Stimulated activated CD4-positive, alpha-beta T cell treated with anti-CD3 and anti-CD28 coated beads, Interleukin-1b, Interleukin-23, amount 100 ng/mL, for 24 hours (primary cell): ENCODE measurements at places on chromosomes 2 and 18.

- DNase-seq = no peak
Measured at GRCh38 chr2:223019987-223020717, 31.8 kb upstream of the KCNE4 start.

- no peak for DNase-seq
Measured at GRCh38 chr2:133092571-133092970, 422.6 kb upstream of the LYPD1 start.

- DNase-seq = no peak
Measured at GRCh38 chr2:40178171-40178778, 273.6 kb downstream of the SLC8A1 start.

- DNase-seq = no peak
Measured at GRCh38 chr18:57691363-57691762, 69.7 kb upstream of the NARS1 start.

- no peak for DNase-seq
Measured at GRCh38 chr2:34853646-34854045, 1254.5 kb upstream of the FAM98A start.

GRCh38 chr2:148720501-148721001, 76.0 kb downstream of the EPC2 start:
- no peak for DNase-seq

DNA sequence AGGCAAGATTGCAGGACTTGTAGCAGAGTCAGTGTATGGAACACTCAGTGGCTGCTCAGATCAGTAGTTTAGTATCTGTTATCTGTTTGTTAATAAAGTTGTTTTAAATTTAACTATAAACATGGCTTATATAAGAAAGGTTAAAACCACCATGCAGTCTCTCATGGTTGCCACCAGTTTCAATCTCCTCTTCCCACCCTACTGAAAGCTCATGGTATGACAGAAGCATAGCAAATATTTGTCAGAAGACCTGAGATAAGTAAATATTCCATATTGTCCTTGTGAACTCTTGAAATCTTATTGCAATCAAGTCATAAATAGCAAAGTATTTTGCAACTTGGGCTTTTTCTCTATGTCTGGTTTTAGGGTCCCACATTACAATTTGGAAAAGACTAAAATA, 2.1 kb upstream of the COL5A2 start:
- DNase-seq = no peak

DNA sequence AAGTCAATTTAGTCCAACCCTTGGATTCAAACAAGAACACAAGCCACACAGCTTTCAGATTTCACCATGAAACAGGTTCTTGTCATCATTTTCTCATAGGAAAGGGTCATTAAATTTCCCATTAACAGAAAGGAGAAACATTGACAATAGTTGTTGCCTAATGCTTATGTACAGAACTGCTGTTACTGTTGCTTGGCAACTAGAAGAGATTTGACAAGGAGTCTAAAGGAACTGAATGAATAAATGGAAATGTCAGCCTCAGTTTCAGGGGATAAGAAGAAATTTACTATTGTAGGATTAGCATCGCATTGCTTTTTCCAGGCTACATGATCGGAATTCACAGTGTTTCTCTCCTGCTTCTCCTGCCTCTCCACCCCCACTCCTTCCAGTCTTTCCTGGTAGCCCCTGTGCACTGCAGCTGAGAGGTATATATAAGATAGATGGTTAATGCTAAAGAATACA, 90.3 kb downstream of the SPATS2L start:
- DNase-seq = no peak

- no peak for DNase-seq
Measured at GRCh38 chr2:162123806-162124758, 28.0 kb downstream of the GCG start.

- DNase-seq = no peak
Measured at GRCh38 chr2:209977386-209978239, 24.8 kb upstream of the RPE start.

GRCh38 chr2:54569745-54570301, 113.7 kb downstream of the SPTBN1 start:
- DNase-seq = no peak

DNA sequence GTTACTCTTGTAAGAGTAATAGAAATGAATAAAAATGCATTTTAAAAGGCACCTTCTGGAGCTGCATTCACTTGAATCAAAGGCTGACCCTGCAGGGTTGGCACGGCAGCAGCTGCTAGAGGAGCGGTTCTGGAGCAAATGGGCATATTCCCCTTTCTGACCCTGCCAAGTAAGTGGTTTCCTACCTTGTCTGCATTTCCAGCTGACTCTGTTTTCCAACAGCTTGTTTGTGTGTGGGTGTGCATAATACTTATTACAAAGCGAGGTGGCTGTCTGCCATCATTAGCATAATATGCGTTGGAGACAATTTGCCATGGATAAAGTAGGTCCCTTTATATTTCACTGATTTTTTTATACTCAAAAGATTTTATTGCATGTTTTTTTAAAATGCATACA, 21.3 kb upstream of the TTN start:
- DNase-seq = no peak

- no peak for DNase-seq
Measured at GRCh38 chr2:183125659-183126341, 1.6 kb downstream of the NUP35 start.

GRCh38 chr2:31253356-31254131, 19.6 kb downstream of the EHD3 start:
- DNase-seq = no peak

DNA sequence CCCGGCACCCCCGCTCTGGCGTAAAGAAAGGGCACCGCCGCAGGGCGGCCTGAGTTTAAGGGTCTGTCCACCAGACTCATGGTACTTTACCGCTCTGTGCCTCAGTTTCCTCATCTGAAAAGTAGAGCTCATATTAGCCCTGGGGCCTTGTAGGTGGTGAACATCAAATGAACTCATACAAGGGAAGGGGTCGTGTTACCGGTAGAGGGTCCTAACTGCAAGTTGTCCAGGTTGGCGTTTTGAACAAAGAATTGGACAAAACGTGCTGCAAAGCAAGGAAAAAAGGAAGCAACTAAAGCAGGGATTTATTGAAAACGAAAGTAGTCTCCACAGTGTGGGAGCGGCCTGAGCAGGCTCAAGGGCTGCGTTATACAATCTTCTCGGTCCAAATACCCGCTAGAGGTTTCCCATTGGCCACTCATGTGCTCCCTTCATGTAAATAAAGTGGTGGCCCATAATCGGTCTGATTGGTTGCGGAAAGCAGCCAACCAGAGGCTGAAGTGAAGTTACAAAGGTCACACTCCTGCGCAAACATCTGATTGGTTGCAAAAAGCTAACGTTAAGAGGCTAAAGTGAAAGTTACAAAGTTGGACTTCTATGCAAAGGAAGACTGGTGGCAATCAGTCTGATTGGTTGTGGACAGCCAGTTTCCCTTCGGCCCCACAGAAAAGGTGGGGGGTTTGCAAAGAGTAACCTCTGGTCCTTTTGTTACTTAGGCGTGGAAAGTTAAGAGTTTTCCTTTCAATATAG, 80.7 kb upstream of the LDLRAD4 start:
- DNase-seq = no peak

- no peak for DNase-seq
Measured at GRCh38 chr2:112643488-112643887, 2.3 kb upstream of the SLC20A1 start.

GRCh38 chr2:178674122-178674521, 133.1 kb downstream of the TTN start:
- DNase-seq = no peak

DNA sequence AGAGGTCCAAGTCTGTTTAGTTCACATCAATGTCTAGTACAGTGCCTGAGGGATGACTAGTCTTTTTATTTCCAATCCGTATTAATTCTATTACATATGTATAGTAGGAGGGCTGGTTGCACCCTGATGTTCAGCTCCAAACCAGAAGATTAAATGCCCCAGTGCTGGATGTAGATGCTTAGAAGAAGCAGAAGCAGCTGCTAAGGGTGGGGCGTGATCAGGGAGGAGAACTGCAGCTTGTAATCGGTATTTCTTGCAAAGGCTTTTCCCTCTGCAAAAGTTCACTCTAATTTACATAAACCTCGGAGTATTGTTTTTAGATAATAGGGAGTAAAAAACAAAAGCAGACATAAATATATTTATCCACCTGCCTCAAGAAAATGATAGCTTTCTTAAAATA, 145.3 kb upstream of the ITGA4 start:
- DNase-seq = no peak

DNA sequence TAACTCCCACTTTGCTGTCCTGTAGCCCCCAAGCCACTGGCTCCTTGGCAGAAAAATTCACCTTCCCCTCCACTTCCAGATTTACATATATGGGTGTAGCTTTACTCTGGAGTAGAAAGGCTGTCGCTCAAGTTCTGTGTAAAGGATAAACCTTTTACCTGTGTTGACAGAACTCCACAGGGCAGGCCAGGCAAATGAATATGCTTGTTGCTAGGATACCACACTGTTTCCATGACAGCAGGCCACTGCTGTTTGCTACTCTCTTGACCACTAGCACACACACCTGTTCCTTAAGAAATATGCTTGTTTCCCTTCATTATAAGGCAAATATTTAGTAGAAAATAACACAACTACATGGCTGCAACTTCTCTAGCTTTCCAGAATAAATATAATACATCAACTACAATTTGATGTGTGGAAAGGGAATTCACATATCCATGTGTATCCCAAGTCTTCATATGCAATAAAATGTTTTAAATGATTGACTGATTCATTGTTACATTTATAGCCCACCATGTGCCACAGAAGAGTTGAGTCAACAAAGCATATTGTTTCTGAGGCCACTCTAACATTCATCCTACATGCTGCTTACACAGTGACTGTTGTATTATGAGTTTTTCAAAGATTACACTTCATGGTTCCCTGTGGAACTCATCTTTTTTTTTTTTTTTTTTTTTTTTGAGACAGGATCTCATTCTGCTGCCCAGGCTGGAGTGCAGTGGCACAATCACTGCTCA, 56.2 kb upstream of the ROCK1 start:
- DNase-seq = no peak

DNA sequence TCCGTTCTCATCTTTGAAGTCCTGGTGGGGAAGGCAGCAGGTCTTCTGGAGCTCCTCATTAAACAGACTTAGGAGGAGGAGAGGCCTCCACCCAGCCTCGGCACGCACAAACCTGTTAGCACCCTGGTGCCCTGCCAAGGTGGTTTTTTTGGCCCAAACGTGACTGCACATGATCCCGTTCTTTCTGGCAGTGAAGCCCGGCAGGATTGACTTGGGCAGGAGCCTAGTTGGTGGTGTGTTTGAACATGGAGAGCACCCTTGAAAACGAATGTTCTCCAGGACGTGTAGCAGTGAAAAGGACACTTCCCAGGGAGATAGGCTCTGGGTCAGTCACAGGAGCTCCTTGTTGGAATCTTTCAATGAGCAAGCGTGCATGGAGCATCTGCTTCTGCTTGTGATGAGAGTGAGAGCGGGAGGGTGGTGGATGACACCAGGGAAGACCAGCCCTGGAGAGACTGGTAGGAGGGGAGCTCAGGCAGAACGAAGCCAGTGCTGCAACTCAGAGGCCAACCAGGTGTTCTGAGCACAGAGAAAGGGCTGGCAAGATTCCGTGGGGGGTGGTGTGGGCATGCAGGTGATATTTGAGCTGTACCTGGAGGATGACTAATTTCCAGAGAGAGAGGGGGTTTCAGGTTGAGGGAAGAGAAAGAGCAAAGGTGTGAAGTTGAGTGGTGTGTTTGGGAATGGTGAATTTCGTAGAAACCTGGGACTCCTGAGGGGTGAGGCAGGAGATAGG, 73.8 kb downstream of the TANC1 start:
- DNase-seq = no peak

- DNase-seq = no peak
Measured at GRCh38 chr18:74450626-74451025, 6.5 kb downstream of the DIPK1C start.

DNA sequence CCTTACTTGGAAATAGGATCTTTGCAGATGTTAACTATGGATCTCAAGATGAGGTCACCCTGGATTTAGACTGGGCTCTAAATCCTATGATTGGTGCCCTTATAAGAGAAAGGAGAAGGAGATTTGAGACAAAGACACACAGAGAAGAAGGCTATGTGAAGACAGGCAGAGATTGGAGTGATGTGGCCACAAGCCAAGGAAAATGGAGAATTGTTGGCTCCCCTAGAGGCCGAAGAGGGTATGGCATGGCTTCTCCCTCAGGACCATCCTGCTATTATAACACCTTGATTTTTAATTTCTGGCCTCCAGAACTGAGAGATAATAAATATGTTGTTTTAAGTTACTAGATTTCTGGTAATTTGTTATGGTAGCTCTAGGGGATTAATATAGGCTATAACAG, 7.6 kb downstream of the CYBRD1 start:
- DNase-seq = no peak

GRCh38 chr18:77140439-77141109, 8.0 kb upstream of the MBP start:
- no peak for DNase-seq

GRCh38 chr18:44733754-44734465, 53.2 kb downstream of the SETBP1 start:
- DNase-seq = no peak

DNA sequence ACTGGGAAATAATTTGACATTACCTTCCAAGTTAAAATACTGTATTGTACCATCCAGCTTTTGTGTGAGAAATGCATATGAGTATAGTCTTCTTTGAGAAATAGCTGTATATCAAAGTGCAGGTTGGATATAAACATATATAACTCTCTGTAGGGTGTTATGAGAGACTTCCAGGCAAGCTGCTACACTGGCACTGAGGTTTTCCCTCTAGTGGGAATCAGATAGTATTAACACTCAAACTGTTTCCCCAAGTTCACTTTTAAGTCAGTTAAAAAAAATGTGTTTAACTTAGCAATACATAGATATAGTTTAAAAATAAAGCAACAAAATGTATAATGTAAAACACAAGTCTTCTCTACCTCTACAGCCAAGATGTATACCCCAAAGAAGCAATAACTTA, 368.4 kb upstream of the SLC8A1 start:
- DNase-seq = no peak

- no peak for DNase-seq
Measured at GRCh38 chr2:48174503-48174902, 268.2 kb upstream of the FBXO11 start.

- no peak for DNase-seq
Measured at GRCh38 chr18:28147674-28148171, 29.2 kb downstream of the CDH2 start.

DNA sequence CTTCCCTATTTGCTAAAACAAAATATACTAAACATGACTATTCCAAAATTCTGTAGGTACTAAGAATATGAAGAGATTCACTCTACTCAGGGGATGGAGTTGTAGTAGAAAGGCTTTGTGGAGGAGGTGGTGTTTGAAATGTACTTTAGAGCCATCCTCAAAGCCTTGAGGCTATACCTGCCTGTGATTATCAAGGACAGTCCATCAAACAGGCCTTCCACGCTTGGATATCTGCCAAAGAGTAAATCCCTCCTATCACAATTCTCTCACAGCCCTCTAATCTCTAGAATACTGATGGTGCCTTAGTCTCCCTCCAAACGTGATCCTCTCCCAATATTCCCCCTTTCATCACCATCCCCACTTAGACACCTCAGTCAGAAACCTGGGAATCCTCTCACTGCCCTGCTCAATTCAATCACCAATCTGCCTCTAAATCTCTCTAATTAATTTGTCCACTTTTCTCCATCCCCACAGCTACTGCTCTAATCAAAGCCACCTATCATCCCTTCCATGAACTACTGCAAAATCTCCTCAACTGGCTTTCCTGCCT, 13.1 kb downstream of the SOS1 start:
- no peak for DNase-seq
